ENCODE measurements at places on chromosomes 1 and 21.

DNA sequence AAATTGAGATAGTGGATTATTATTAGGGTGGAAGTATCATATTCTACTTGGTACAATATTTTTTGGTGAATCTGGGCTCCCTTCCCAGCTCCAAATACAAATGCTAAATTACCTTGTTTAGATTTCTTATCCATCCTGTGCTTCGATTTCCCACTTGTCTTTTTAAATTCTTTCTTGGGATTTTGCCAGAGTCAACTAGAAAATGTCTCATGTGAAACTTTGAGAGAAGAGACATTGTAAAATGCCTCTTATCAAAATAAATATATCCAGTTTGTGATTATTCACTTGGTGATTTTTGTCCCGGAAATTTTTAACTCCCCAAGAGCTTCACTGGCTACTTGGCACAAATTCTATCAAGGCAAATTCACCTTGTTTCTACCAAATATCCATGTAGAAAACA lies 202.0 kb downstream of the FMN2 start:
- no peak for DNase-seq

DNA sequence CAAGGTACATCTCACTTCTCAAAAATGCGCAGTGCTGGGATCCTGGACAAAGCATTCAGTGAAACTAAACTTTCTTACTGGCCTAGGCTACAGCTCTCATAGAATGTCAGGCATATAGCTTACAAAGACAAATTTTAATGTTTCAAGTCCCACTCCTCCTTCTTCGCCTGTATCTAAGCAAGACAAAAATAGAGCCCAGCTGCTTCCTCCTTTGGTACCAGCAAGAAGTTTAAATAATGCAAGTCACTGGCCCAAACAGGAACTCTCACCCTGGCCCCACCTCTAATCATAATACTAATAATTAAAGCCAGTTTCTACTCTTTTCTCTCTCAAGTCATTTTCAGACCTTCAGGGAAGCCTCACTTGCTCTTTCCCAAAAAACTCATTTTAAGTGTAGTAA lies 1267.9 kb downstream of the MRPL39 start:
- DNase-seq, result no peak

DNA sequence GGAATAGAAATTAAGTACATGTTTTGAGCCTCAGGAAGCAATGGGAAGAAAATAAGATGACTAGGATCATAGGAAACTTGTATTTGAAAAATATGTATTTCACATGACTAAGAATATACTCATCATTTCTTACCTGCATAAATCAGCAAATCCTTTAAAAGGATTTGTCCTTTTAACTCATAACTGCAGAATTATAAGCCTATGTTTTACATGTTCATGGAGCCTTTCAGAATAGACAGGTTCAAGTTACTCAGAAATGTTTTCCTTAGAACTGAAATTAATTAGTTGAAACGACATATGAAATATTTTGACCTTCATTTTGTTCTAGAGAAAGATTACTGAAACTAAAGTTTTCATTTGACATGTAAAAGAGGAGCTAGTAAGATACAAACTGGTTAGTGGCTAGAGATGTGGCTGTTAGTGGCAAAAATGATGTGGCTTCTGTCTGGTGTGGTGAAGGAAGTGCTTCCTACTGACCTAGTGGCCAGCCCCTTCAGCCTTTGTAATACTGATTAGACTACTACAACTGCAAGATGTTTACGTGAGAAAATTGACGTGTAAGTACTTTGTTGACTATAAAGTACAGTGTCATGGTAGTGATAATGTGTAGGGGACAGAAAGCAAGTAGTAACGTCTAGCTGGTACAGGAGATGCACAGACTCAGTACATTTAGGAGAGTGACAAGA lies 54.7 kb downstream of the PACC1 start:
- DNase-seq, result no peak

- DNase-seq, result no peak
These were observed 216.7 kb upstream of the HOOK1 start for GRCh38 chr1:59598120-59598440.

- no peak for DNase-seq
These were observed 7.4 kb upstream of the GRHL3 start for GRCh38 chr1:24311741-24312140.
